NCI-H345 (cell line): ENCODE measurements at places on chromosomes 13 and 19.

DNA sequence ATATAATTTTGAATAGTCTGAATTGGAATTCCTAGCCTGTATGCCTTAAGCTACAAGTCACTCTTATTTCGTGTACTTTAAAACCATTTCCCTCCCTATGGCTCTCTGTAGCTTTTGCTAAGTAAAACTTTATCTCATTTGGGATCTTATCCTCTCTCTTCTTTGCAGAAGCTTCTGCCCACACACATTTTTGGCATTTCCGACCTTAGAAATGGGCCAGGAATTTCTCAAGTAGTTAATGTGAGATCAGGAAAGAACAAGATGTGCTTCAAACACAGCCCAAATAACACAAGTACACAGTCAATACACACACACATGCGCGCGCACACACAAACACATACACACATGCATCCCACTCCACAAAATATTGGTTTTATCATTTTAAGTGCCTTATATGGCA lies 931.0 kb upstream of the MIR17HG start:
- no peak for DNase-seq

GRCh38 chr19:18253130-18253529 lies 21.1 kb downstream of the IQCN start:
- no peak for DNase-seq

DNA sequence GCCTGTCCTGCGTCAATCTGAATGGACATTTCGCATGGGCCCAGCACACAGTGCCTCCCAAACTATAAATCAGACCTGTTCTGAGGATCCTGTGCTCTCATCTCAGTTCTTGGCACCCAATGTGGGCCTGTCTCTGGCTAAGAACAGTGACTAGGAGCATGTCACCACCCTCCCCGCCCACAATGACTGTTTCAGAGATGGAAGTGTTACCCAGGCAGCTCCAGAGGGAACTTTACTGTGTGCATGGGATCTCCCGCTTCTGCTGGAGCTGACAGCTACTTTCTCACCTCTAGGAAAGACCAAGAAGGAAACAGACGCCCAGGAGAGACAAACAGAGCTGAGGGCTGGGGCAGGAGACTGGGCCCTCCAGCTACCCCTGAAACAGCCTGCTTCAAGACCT lies 45.0 kb downstream of the KCTD15 start:
- no peak for DNase-seq

DNA sequence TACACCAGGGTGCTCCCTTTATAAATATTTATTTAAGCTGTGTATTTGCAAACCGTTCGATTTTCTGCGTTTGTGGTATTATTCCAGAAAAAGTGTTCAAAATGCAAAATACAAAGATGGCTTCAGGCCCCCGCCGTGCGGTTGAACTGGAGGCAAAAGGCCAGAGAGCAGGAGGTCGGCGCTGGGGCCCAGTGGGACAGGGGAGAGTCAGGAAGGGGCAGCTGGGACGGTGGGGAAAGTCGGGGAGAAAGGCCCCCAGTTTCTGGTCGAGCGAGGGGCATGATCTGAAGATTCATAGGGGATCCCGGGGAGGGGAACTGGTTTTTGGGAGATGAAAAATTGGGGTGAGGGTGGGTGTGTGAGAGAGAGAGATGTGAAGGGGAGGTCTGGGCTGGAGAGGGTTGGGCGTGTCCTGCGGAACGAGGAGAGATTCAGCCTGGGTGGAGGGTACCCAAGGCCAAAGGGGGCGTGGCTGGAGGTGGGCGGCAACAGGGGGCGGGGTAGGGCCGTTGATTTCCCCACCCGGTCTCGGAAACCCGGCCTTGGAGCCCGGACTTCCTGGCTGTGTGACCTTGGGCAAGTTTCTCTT lies 678 bp downstream of the ISOC2 start:
- peak; percentile 71 for DNase-seq

- peak; percentile 57 for DNase-seq
Measured at GRCh38 chr19:35044317-35045117, 3.0 kb downstream of the HPN start.

GRCh38 chr19:46812977-46813838 lies 24.8 kb upstream of the SLC1A5 start:
- peak; percentile 6 for DNase-seq
